ENCODE measurements at places on chromosomes 4 and X.

- DNase-seq, result no peak
These were observed 9.2 kb downstream of the NKX3-2 start for GRCh38 chr4:13535118-13535517.

- DNase-seq, result no peak
These were observed 68.5 kb downstream of the CYTL1 start for GRCh38 chr4:4950561-4951290.

DNA sequence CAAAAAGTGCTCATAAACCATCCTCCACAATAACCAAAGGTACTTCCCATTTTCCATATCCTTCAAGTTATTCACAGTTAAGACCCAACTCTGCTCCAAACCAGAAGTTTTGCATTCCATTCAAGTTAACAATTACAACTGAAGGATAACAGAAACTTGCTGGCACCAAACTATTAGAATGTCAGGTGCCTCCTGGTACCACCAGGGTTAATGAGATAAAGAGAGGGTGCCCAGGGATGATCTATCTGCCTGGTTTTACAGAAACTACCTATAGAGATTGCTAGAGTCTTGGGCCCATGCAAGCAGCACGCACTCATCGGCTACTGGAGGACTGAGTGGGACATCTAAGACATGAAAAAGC is 114.6 kb downstream of the RBM47 start:
- DNase-seq, result no peak

DNA sequence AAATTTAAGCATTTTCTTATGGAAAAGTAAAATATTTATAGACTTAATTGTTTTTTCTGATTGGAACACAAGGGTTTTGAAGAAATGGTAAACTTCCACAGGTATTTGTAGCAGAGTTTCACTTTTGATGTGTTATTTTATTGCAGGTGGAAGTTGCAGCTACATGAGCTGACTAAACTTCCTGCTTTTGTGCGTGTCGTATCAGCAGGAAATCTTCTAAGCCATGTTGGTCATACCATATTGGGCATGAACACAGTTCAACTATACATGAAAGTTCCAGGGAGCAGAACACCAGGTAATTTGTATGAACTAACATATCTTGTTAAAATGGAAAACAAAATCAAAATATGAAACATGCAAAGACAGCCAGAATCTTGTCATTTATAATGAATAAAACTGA is 117.4 kb downstream of the DIPK2B start:
- no peak for DNase-seq

DNA sequence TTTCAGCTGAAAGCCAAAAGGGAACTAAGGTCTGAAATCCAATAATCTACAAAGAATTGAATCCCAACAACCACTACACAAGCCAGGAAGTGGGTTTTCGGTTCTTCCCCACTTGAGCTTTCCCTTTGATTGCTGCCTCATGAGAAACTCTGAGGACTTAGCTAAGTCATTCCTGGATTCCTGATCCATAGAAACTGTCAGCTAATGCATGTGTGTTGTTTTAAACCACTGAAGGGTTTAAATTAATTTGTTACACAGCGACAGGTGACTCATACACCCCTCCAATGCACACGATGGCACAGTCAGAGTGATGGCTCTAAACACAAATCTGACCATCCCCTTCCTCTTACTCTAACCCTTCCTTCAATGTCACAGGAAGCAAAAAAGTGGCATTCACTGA is 282.9 kb downstream of the RAB28 start:
- DNase-seq, result no peak

DNA sequence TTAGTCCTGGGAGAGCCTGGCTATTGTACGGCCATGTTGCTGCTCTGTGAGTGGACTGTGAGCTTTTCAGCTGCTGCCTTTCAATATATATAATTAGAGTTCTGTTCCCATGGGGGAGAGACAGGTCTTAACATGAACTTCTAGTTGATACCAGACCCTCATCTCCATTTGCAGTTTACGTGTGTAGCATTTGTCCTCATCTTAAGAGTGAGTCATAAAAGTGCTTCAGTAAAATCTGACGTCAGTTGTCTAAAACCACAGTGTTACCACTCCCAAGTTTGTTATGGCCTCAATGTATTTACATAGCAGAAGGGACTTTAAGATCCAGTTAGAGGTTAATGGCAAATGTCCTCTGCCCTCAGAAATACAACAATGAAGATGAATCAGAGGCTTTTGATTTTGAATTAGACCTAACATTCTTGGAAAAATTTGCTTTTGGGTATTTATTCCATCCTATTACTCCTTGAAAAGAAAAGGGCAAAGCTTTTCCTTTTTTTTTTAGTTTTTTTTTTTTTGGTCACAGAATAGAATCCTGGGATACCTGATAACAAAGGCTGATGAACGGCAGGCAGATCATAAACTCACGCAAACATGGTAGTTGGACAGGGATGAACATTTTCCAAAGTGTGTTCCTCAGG is 38.6 kb downstream of the PHOX2B start:
- DNase-seq, result no peak

DNA sequence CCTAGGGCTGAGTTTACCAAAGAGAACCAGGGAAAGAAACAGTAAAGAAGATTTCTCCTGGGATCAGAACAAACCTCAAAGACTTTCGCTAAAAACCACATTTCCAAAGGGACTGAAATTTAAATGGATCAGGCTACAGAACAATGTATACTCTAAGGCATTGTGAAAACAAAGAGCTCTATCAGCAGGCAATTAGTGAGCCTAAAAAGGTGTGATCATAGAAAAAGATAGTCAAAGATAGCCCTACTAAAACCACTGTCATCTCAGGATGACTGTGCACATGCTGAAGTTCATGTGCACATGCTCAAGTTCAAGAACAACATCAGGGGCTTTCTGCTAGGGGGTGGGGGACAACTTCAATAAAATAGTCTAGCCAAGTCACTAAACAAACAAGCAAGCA is 12.9 kb upstream of the SMIM10L2A start:
- no peak for DNase-seq

DNA sequence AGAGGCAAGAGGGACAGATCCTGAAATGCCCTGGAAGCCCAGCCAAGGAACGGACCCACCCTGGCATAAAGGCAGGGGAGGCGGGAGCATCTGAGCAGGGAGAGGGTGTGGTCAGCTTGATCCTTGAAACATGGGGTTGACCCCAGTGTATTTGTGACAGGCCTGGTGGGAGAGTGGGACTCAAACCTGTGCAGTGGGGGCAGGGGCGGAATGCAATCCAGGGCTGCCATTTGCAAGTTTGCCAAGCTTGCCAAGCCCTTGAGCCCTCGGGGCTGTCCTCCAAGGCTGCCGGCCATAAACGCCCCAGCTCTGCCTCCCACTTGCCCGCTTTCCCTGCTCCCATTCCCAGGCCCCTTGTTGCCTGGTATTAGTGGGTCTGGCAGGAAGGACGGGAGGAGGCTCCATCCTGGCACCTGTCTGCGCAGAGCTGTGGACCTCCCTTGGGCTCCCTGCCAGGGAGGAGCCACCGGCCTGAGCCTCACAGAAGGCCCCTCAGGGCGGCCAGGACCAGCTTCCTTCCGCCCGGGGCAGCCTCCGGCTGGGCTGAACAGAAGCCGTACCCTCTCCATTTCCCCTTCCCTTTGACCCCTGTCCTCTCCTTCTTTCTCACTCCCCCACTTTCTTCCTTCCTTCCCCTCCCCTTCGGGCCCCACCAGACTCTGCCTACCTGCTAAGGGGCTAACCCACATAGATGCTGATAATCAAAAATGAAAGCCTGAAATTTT is 661 bp downstream of the S100P start:
- no peak for DNase-seq

DNA sequence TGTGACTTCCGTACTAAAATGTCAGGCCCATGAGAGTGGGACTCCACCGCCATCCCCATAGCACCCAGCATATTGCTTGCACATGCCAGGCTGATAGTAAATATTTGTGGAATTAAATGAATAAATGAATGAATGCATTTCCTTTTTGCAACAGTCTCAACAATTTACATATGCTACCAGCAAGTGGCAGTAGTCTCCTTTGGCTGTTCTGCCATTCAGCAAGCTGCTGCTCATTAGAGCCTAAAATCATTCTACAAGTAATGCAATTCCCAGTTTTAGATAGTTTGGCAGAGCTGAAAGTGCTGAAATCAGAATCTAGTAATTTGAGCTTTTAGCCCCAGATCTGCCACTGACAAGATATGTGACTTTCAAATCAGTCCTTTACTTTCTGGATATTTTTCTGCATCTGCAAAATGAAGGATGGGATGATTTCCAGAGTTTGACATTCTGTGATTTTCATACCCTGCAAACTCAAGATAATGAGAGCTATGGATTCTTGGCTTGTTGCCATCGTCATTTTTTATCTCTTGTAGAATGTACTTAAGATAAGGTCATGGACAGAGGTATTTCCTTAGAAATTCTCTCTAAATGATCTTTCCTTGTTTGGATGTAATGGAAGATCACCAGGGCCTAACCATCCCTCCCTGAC is 35.7 kb upstream of the INTS6L start:
- no peak for DNase-seq

Measured in H9 (cell line).